Sigmoid colon (tissue), 7 donors: ENCODE measurements at places on chromosomes 6 and 20. TPM values are rescaled to one million over a fixed set of nuclear protein-coding genes. Genes with fewer than 3 reads are reported as not detected.

Gene AKAP12
- total RNA-seq = 243 TPM

Gene RGS17
- total RNA-seq = 2.8 TPM

Gene CST4
- not detected for total RNA-seq

Gene PI3
- not detected for total RNA-seq

Gene PROCR
- 30.8 TPM for total RNA-seq

Gene ADGB
- total RNA-seq = not detected

Gene OR2H1
- not detected for total RNA-seq

Gene FERMT1
- 0.36 TPM for total RNA-seq

Gene CYP39A1
- total RNA-seq = 3.7 TPM

Gene WFDC12
- not detected for total RNA-seq

Gene RSPO3
- 11.7 TPM for total RNA-seq

Gene RIMS4
- 0.66 TPM for total RNA-seq

Gene MYCT1
- 9.7 TPM for total RNA-seq

Gene NKAIN4
- 3.6 TPM for total RNA-seq

- DNase-seq = no peak
Measured at GRCh38 chr20:20480126-20480525, 112.2 kb downstream of the INSM1 start.

DNA sequence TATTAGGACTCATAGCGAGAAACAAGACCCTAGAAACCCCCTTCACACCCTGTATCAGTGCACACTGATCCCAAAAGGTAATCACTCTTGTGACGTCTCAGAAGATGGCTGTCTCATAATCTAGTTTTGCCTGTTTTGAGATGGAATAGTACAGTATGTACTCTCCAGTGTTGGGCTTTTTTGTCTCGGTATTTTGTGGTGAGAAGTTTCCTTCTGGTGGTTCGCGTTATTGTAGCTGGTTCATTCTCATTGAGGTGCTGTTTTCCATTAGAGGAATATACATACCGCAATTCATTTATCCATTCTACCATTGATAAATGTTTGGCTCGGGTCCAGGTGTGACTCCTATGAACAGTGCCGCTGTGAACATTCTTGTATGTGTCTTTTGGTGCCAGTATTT is 27.9 kb upstream of the MAP3K4 start:
- no peak for DNase-seq

- no peak for DNase-seq
Measured at GRCh38 chr6:149147938-149148718, 169.4 kb upstream of the TAB2 start.

- no peak for DNase-seq
Measured at GRCh38 chr6:108127056-108127455, 38.8 kb upstream of the NR2E1 start.

GRCh38 chr20:60147004-60147403 is 188.8 kb downstream of the CDH26 start:
- DNase-seq = no peak

- DNase-seq = no peak
Measured at GRCh38 chr6:106976270-106976669, 1.7 kb upstream of the CD24 start.

DNA sequence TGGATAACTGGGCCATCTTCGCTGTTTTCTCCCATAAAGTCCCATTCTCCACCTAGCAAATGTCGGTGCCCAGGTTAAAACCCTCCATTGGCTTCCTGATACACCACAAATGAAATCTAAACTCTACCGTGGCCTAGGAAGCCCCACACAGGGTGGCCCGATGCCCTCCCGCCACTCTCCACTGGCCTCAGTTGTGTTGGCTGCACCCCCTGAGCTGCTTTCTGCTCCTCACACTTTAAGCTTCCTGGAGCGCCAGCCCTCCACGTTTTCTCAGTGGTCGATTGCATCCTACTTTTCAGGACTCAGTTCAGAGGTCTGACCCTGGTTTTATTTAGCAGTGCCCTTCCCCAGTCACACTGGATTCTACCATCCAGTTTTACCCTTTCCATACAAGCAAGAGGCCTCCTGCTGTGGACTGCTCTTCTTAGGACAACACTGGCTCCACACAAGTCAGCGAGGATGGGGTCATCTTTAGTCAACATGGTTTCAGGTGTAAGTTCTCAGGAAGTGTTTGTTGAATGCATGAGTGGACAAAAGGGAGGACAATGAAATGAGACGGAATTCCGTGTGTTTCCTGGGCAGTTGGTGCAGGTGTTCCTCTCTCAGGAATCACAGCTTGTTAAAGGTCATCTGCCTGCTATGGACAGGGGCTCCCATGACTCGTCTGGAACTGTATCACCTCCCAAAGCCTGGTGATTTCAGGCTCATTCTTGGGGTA is 124.1 kb downstream of the SULF2 start:
- DNase-seq = no peak

- no peak for DNase-seq
Measured at GRCh38 chr6:16257999-16258708, 19.8 kb downstream of the GMPR start.

DNA sequence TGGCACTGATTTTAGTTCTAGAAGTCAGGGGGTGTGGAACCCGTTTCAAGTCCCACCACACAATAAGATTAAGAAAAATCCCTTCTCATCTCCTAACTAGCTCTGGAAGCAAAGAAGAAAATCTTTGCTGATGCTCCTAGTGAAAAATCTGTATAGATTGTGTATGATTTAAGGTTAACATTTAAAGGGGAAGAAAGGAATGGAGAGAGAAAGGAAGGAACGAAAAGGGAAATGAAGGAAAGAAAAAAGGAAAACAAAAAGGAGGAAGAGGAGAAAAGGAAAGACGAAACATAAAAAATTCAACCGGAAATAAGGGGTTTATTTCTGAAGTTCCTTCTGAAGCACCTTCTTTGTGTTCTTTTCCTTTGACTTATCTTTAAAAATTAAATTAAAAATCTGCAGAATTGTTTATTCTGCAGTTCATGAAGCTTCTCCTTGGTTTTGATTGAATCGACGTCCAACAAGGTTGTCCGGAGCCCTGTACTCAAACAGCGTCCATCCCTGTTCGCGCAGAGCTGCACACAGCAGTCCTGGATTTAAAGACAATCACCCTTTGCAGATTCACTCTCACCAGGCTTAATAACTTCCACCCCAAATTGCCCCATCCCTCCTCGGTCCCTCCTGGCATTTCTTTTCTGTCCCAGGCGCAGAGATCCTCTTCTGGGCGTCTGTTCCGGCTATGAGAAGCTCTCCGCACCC is 1.6 kb upstream of the TFAP2B start:
- no peak for DNase-seq

GRCh38 chr20:61963885-61964674 is 101.6 kb downstream of the TAF4 start:
- DNase-seq = peak; percentile 25

DNA sequence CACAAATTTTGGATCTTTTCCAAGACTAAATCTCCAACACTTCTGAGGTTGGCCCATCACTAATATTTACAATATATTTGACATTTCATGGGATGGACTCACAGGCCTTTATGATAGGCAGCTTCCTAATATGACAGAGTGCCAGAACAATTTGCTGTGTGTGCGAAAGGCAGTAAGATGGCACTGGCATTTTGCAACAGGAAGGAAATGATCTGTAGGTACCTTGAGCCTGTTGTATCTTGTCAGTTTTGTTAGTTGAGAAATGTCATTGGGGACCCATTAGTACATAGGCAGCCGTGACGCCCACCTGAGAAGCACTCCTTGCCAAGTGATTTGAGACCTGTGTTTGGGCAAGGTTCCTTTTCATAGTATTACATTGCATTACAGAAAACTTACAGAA is 153.4 kb upstream of the HEY2 start:
- DNase-seq = no peak

DNA sequence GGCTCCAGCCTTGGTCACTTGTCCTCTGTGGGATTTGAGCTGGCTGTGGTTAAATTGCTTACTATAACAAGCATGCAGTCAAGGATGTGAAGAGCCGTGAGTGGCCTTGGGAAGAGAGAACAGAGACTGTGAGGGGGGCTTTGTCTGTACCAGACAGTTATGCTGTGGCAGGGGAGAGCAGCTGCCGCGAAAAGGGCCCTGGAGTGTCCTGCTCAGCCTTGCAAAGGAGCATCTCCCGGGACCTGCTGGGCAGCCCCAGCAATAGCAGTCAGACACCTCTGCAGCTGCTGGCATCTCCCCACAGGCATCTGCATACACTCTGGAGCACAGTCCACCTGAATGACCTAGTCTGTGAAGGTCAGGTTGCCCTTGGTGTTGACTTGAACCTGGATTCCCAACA is 6.3 kb downstream of the EBF4 start:
- peak; percentile 48 for DNase-seq

- no peak for DNase-seq
Measured at GRCh38 chr20:57693002-57693582, 16.7 kb downstream of the PMEPA1 start.

GRCh38 chr20:38867062-38867359 is 59.2 kb upstream of the FAM83D start:
- DNase-seq = no peak

- no peak for DNase-seq
Measured at GRCh38 chr20:21435576-21435975, 38.2 kb upstream of the NKX2-4 start.

DNA sequence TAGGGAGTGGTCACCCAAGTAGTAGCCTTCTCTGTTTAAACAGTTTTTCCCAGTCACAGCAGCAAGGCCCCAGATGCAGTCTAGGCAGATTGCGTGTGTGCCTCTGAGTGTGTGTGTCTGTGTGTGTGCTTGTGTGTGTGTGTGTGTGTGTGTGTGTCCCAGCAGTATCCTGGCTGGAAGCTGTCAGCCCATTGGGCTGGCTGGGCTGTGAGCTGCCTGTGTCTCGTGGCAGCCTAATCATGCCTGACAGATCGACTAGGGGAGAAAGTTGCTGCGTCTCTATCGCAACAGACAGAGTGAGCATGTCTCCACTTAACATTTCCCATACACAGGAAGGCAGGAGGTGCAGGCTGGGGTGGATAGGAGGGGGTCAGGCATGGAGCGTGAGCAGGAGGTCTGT is 42.9 kb upstream of the LRFN2 start:
- no peak for DNase-seq

GRCh38 chr6:88532241-88532860 is 366.2 kb upstream of the CNR1 start:
- no peak for DNase-seq

GRCh38 chr6:73969971-73970970 is 274.3 kb downstream of the CD109 start:
- no peak for DNase-seq

DNA sequence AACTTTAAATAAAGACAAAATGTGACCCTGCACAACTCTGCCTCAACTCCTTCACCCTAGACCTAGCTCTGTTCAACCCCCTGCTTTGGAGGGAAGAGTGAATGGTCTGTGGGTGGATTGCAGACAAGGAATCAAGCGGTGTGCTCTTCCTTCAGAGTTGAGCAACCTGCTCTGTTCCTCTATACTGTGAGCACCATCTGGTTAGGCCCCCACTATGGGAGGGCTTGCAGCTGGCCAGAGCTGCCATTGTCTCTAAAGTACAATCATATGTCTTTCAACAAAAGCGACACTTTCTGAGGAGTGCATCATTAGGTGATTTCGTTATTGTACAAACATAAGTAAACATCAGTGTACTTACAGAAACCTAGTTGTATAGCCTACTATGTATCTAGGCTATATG is 406.1 kb upstream of the MARCKS start:
- DNase-seq = no peak

DNA sequence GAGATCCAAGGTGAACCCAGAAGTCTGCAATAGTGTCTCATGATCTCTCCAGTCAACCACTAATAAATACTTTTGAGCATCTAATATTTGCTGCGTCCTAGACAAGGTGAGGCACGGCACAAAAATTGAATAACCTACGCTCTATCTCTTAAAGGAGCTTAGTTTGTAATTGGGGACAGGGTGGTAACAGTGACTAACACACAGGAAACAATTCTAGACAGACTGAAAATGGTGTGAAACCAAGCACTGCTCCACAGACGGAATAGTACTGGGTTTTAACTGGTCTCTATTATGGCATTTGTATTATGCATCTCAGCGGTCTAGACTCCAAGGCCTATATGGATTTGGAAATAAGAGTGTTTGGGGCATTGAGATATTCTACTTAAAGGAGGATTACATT is 120.1 kb downstream of the CLIC5 start:
- no peak for DNase-seq

GRCh38 chr6:25660512-25660911 is 8.5 kb downstream of the SCGN start:
- no peak for DNase-seq

- no peak for DNase-seq
Measured at GRCh38 chr6:154606457-154606856, 96.0 kb upstream of the CNKSR3 start.

- no peak for DNase-seq
Measured at GRCh38 chr6:36104836-36105235, 25.5 kb upstream of the MAPK13 start.

GRCh38 chr6:20808924-20809323 is 274.7 kb downstream of the CDKAL1 start:
- DNase-seq = no peak

- no peak for DNase-seq
Measured at GRCh38 chr6:134289204-134289575, 28.7 kb downstream of the SGK1 start.

DNA sequence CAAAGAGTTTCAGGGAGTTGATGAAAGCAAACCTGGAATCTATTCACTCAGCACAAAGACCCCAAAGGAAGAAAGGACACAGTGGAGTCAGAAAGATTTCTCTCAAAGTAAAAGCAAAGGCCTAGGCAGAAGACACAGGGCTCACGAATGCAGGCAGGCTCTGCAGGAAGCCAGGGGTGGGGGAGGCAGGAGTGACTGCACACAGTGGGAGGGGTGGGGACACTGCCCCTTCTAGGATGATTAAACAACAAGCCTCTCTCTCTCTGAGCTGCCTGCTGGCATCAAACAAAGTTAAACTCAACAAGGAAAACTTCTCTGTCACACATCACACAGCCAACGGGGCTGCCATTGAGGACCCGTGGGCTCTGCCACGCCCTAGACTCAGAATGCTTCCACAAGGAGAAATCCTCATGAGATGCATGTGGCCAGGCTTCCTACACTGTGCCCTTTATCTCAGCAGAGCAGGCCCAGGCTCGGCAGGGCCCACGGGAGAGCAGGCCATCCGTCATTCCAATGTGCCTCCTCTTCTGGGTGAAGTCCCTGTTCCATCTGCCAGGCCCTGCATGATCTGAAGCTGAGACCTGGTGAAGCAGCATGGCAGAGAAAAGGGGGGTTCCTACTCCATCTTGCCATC is 70.1 kb downstream of the RAMACL start:
- DNase-seq = no peak

GRCh38 chr6:160973311-160974250 is 18.0 kb upstream of the MAP3K4 start:
- DNase-seq = peak; percentile 70

DNA sequence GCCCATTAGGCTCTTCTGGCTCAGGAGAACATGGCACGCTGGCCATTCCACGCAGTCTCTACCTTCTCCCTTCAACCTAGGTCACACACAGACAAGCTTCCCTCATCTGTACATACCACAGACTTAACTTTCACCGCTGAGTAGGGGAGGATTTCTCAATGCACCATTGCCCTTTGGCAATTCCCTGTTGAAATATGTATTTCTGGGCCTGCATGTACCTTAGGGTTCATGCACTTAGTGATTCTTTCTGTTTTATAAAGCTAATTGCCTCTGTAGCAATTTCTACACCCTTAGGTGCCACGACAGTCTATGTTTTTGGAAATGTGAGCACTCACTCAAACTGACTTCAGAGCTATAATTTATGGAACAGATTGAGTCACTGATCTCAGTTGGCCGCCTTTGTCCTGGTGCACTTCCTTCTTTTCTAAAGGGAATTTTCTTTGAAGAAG is 253.8 kb upstream of the PRDM1 start:
- DNase-seq = no peak
